ENCODE measurements at places on chromosomes 6 and 20. TPM values are rescaled to one million over a fixed set of nuclear protein-coding genes. Genes with fewer than 3 reads are reported as not detected.

GRIK2 gene
- not detected for total RNA-seq

TTLL9 gene
- total RNA-seq: not detected

SYTL3 gene
- 0.11 TPM for total RNA-seq

SMOC2 gene
- total RNA-seq: 1.7 TPM

DNA sequence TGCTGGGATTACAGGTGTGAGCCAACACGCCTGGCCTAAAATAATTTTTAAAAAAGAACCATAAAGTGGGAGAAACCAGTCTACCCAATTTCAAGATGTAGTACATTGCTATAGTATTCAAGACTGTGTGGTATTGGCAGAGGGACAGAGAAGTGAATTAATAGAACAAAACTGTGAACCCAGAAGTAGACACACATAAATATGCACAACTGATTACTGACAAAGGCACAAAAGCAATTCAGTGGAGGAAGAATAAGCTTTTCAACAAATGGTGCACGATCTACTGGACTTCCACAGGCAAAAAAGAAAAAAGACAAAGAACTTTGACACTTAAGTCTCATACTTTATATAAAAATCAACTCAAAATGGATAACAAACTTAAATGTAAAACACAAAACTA, 15.5 kb downstream of the ZBTB2 start:
- DNase-seq: no peak

- DNase-seq: no peak
These were observed 78.9 kb downstream of the SLX4IP start for GRCh38 chr20:10513931-10514575.

DNA sequence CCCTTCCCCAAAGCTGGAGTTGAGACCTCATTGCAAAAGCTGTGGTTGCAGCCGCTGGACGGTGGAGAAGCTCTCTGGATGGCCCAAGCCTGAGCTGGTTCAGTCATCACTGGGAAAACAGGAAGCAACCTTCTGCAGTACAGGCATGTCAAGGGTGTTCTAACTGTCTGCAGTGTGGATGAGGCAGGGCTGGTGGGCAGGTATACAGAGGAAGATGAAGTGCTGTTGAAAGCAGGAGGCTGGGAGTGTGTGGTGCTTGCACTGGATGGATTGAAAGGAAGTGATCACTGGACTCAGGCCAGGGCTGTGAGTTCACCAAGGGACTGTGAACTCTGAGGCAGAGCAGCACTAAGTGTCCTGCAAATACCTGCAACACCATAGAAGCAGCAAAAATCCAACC, 89.0 kb upstream of the NOX3 start:
- no peak for DNase-seq

- DNase-seq: no peak
These were observed 162.2 kb downstream of the TBXT start for GRCh38 chr6:166005401-166005943.

All from K562 (cell line).